ENCODE measurements at places on chromosomes 16 and 17.

DNA sequence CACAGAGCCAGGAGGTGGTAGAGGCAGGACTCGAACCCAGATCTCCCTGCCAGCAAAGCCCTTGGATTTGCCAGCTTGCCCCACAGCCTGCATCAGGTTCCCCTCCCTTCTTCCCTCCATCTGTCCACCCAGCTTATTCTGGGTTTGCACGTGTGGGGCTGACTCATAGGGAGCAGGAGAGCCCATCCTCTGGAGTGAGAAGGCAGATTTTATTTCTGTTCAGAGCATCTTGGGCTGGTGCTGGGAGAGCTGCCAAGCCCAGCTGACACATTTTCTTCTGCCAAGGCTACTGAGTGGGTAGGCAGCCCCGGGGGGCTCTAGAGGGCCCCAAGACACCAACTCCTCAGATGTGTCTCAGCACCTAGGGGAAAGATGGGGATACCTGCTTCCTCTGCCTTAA is 106.3 kb upstream of the CRHR1 start:
- DNase-seq = no peak
- no peaks in the 10 kb centered on the region for H3K27me3 ChIP-seq
- no peaks in the 10 kb centered on the region for H3K4me1 ChIP-seq
- H3K4me3 ChIP-seq = no peak overlapping the region
- H3K36me3 ChIP-seq = no peaks in the 10 kb centered on the region

- no peaks in the 10 kb centered on the region for H3K4me1 ChIP-seq
- DNase-seq = no peak
- H3K36me3 ChIP-seq = no peaks in the 10 kb centered on the region
- H3K4me3 ChIP-seq = no peak overlapping the region
- H3K27me3 ChIP-seq = peaks cover 29% of the 10 kb centered on the region
These were observed 15.6 kb upstream of the FOXF1 start for GRCh38 chr16:86494565-86495356.

DNA sequence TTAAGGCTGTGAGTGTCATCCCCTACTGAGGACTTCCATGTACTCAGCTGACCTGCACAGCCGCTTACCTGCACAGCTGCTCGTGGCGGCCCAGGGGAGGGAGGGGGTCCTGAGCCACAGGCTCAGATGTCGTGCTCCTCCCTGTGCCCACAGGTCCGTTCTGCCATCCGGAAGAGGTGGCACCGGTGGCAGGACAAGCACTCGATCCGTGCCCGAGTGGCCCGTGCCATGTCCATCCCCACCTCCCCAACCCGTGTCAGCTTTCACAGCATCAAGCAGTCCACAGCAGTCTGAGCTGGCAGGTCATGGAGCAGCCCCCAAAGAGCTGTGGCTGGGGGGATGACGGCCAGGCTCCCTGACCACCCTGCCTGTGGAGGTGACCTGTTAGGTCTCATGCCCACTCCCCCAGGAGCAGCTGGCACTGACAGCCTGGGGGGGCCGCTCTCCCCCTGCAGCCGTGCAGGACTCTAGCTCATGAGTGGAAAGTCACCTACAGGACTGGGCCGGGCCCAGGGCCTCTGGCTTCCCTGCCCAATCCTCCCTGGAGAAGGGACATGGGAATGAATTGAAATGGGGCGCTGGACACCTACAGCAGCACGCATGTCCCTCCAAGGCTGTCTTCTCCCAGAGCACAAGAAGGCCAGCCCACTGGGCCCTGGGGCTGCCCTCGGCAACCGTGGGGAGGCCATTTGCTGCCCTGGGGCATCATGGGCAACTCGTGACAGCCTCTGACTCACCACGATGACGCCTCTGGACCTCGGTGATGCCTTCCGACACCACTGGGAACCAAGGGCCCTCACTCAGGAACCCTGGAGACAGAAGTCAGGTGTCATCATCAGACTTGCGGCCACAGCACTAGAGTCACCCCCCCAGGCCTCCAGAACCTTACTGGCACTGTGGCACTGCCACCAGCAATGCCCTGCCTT is 9.9 kb upstream of the SPPL2C start:
- H3K36me3 ChIP-seq = no peaks in the 10 kb centered on the region
- H3K27ac ChIP-seq = no peak overlapping the region
- no peak for DNase-seq
- H3K4me3 ChIP-seq = no peak overlapping the region

- DNase-seq = no peak
- H3K36me3 ChIP-seq = no peaks in the 10 kb centered on the region
- no peak overlapping the region for H3K4me3 ChIP-seq
- no peaks in the 10 kb centered on the region for H3K27me3 ChIP-seq
- no peak overlapping the region for H3K27ac ChIP-seq
These were observed 21.0 kb downstream of the KSR1 start for GRCh38 chr17:27477050-27477888.

DNA sequence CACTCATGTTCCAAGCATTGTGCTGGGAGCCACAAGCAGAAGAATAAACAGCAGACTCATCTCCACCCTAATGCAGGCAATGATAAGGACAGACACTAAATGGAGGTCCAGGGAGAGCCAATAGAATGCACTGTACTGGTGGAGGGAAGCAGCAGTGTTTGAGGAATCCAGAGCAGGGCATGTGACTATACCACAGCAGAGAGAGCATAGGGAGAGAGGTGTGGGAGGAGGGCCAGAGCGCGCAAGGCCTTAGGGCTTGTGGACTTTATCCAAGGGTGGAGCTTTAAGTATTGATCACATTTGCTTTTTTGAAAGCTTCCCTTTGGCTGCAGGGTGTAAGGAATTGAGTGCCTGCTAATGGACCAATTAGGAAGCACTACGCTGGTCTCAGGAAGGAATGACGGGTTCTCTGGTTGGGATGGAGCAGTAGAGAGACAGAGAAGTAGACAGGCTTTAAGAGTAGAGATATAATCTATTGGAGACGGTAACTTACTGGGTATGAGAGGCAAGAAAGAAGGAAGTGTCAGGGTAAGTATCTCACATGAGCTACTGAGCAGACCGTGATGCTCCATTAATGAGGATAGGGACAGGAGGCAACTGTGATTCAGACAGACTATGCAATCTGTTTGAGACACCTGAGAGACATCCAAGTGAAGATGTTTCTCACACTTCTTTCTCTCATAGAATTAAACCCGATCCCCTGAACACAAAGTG is 82.2 kb downstream of the MYO1D start:
- peak overlapping the region; percentile 53 for H3K27ac ChIP-seq
- peaks cover 31% of the 10 kb centered on the region for H3K4me1 ChIP-seq
- H3K4me3 ChIP-seq = no peak overlapping the region
- no peaks in the 10 kb centered on the region for H3K36me3 ChIP-seq
- DNase-seq = no peak
- H3K27me3 ChIP-seq = no peaks in the 10 kb centered on the region

- no peak overlapping the region for H3K27ac ChIP-seq
- H3K36me3 ChIP-seq = no peaks in the 10 kb centered on the region
- H3K4me1 ChIP-seq = no peaks in the 10 kb centered on the region
- H3K27me3 ChIP-seq = no peaks in the 10 kb centered on the region
- H3K4me3 ChIP-seq = no peak overlapping the region
These were observed 16.8 kb upstream of the RBFOX1 start for GRCh38 chr16:7315813-7316212.

- H3K27me3 ChIP-seq = peaks cover under 1% of the 10 kb centered on the region
- no peaks in the 10 kb centered on the region for H3K36me3 ChIP-seq
- no peak overlapping the region for H3K27ac ChIP-seq
- no peaks in the 10 kb centered on the region for H3K4me1 ChIP-seq
- no peak for DNase-seq
- no peak overlapping the region for H3K4me3 ChIP-seq
These were observed 6.6 kb downstream of the HS3ST6 start for GRCh38 chr16:1911467-1912214.

DNA sequence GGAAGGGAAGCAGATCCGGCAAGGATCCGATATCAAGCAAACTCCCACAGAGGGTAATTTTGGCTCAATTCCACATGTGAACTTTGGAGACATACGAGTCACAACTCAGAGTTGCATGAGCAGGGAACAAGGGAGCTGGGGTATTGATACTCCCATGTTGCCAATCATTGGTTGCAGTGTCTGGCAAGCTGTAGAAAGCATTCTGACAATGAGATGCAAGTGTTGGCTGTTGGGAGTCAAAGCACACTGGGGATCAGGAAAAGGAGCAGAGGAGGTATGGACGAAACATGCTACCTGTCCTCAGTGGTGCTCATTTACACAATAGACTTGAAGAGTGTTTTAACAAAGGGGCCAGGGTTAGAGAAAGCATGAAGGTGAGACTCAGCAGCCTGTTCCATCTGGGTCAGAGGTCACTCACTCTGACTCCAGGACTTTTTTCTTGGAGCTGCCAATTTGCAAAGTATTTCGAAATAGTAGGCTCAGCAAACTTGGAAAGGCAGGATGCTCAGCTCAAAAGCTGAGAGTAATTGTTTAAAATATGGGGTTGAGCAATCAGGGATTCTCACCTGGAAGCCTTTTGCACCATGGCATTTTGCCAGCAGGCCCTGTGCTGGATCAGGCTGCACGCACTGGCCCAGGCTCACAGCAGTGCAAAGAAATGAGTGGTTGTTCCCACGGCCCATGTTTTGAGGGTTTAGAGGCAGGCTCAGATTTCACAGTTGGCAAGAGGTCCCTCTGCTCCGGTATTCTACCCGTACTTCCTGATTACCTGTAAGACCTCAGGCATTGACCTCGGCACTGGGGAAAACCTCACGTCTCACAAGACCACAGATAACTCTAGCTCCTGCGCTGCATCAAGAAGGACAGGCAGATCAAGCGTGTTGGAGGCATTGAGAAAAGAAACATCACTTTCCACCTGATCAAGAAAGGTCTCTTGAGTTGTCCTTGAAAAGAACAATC is 17.6 kb upstream of the NKD1 start:
- peak; percentile 19 for DNase-seq
- no peak overlapping the region for H3K4me3 ChIP-seq
- no peaks in the 10 kb centered on the region for H3K36me3 ChIP-seq
- no peak overlapping the region for H3K27ac ChIP-seq
- H3K4me1 ChIP-seq = no peaks in the 10 kb centered on the region

DNA sequence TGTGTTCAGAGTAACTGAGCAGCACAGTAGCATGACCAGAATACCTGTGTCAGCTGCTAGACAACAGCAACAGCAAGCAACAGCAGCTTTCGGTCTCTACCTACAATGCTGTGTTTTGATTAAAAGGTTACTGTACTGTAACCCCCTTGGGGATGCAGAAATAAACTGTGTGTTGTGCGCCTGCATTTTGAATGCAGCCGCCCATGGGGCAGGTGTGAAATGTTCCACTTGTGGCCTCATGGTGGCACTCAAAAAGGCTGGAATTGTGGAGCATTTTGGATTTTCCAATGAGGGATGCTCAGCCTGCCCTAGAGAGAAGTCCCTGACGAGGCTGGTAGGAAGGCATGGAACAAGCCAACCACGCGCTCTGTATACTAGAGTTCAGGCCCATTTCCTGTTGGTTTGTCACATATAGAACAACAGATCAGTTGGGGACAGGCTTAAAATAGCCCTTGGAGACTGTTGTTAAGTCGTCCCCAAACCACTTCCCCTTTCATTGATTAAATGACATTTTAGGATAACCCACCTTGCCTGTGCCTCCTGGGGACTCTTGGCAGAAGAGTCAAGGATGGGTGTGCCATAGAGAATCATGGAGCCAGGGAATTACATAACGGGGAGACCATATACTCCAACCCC is 27.1 kb downstream of the SCPEP1 start:
- H3K36me3 ChIP-seq = peaks cover 29% of the 10 kb centered on the region
- no peak overlapping the region for H3K4me3 ChIP-seq
- H3K27ac ChIP-seq = no peak overlapping the region
- DNase-seq = no peak
- H3K27me3 ChIP-seq = no peaks in the 10 kb centered on the region

DNA sequence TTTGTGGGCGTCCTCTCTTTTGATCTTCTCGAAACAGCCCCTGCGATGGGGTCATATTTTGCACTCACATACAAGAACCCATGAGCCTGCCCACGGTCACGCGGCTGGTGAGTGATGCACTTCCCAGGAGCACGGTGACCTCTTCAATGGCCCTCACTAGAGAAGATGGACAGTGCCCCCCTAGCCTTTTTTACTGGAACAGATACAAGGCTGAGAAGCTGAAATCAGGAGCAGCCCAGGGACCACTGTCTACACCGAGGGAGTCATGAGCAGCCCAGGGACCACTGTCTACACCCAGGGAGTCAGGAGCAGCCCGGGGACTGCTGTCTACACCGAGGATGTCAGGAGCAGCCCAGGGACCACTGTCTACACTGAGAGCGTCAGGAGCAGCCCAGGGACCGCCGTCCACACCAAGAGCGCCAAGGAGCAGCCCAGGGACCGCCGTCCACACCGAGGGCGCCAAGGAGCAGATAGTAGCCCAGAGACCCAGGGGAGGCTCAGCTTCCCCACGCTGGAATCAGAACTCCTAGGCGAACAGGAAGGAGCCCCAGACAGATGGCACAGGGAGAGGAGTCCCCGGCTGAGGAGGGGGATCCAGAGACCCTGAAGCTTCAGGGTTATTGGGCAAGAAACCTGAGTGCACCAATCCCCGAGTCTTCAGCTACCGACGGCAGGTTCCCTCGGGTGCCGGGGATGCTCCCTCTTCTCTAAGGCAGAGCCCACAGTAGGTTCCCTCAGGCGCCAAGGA is 23.7 kb downstream of the ACSF3 start:
- H3K4me3 ChIP-seq = no peak overlapping the region
- peaks cover 94% of the 10 kb centered on the region for H3K36me3 ChIP-seq
- no peak for DNase-seq
- no peaks in the 10 kb centered on the region for H3K27me3 ChIP-seq
- no peaks in the 10 kb centered on the region for H3K4me1 ChIP-seq
- no peak overlapping the region for H3K27ac ChIP-seq

Data from ascending aorta (tissue), 2 donors.